ENCODE measurements at places on chromosomes 3 and 15.

DNA sequence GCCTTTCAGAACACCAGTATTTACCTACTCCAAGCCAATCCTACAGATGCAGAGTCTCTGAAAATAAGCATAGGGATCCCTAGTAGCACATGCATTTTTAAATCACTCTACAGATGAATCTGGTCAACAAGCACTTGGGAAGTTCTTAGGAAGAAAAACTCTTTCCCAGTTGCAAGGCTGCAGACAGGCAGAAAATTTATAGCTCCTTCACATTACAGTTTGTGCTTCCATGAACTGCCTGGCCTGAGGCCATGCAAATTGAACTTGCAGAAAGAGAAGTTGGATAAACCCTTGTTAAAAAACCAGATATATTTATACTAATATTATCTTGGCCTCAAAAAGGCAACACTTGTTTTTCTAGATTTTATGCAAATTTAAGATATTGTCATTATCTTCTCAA lies 256.9 kb downstream of the EPHA3 start:
- DNase-seq: no peak

DNA sequence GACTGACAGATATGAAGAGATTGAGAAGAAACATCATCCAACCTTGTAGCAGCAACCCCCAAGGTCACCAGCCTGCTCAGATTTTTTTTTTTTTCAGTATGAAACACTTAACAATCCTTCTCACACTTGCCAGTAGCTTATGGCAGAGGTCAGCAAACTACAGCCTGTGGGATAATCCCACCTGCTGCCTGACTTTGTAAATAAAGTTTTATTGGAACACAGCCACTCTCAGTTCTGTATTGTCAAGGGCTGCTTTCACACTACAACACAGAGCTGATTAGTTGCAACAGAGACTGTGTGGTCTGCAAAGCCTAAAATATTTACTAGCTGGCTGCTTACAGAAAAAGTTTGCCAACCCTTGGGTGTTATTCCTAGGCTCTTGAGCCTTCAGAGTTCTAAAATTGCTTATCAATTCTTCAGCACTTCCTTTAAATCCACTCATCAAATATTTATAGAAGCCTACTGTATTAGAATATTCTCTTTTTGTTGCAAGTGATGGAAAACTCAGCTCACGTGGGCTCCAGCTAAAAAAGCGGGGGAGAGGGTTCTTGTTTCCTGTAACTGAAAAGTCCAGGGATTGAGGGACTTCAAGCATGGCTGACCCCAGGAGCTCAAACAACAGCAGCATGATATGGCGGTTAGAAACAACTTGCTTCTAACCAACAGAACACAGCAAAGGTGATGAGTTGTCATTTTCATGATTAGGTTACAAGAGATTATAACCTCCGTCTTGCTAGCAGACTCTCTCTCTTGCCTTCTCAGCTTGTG lies 246.1 kb downstream of the SHQ1 start:
- no peak for DNase-seq

GRCh38 chr3:16378920-16379319 lies 113.9 kb downstream of the OXNAD1 start:
- peak; percentile 74 for DNase-seq

DNA sequence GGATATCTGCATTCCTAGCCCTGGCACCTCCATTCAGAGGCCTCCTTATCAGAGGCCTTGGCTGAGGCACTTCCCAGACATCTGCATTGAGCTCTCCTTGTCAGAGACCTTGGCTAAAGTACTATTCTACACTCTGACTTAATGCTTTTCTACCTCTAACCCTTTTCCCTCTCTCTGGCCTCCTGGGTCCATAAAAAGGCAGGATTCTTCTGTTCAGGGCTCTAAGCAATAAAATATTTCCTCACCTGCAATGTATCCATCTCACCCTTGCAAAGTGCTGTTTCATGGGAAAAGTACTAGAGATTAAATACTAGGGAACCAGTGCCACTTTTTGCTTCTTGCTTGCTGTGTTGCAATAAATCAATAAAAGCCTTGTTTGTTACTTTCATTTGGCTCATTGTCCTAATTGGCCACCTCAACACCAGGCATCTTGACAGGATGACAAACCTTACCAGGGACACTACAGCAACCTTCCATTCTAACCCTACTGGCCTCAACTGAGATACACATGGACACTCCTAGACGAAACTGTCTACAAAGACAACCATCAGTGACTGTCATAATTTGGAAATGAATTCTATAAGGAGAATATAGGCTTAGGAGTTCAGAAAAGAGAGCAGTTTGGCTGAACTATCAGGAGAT lies 106.5 kb upstream of the SETMAR start:
- DNase-seq: no peak

DNA sequence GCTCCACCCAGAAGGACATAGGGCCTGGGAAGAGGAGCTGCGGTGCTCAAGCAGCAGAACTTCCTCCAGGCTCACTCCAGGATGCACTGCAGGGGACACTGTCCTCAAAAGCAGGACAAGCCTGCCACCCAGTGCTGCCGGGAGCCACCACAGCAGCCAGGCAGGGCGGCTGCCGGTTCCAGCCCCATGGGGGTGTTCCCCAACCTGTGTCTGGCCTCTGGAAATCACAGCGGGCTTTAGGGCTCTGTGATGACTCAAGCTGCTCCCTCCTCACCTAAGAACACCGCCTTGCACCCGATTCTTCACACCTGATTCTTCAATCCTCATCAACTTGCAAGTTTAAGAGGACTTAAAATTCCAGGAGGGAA lies 71.9 kb upstream of the SLC6A11 start:
- peak; percentile 20 for DNase-seq

DNA sequence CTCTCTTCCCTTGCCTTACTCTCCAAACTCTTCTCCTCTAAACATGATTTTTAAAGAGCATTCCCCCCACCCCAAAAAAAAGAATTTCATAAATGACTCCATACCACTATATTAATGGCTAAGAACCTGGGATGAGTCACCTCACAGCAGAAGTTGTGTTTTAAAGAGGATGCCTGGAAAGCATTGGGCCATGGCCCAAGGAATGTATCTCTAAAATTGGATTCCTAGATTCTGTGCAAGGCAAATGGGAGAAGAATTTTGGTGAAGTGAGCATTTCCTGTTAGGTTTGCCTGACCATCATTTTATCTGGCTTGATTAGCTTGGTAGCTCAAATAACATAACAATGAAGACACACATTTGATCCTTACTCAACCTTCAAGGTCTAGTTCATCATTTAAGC lies 251.4 kb downstream of the NR1D2 start:
- DNase-seq: no peak

DNA sequence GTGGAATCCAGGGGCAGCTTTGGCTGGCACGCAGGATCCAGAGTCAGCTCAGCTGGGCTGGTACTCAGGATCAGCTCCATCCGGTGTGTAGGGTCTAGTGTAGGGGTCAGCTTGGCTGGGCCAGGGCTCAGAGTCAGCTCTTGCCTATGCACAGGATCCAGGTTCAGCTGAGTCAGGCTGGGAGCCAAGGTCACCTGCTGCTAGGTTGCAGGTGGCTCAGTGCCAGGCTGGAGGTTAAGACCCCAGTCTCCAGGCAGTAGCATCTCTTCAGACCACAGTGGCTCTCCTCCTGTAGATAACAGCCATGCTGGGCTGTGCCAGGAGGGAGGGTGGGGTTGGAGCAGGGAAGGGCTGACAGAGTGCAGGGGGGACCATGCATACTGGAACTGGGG lies 1.8 kb downstream of the HYAL3 start:
- no peak for DNase-seq

DNA sequence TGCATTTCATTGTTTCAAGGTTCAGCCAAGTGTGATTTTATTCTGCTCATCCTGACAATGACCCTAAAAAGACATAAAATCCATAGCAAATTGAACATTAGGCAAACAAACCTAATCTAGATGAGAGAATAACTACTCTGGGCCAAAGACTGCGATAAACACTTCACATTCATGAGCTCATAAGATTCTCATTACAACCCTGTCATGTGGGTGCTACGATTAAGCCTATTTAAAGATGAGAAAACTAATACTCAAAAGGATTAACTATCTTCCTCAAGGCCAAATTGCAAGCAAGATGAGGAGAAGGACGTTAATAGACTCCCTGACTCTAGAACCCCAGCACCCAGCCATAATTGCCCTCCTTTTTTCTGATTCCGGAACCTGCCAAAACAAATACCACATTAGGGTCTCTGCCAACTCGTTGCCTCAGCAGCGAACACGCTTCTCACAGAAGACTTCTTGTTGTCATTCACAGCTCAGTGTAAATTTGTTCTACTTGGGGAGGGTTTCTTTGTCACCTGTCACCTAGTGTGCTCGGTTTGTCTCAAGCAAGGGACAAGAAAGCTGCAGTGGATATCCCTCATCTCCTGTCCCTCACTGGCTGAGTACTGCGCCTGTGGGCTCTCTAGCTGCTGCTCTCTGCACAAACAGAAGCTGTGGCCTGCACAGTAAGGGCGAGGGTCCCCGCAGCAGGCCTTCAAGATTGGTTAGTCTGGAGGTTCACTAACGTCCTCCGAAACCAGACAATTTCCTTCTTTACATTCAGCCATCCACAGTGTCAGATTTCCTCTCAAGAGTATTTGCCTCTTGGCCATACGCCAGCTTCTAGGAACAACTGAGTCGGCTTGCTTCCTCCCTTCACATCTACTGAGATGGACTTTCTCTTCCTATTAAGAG lies 200.0 kb upstream of the UBE2E2 start:
- DNase-seq: no peak

GRCh38 chr15:100252779-100253417 lies 88.9 kb downstream of the ADAMTS17 start:
- no peak for DNase-seq

DNA sequence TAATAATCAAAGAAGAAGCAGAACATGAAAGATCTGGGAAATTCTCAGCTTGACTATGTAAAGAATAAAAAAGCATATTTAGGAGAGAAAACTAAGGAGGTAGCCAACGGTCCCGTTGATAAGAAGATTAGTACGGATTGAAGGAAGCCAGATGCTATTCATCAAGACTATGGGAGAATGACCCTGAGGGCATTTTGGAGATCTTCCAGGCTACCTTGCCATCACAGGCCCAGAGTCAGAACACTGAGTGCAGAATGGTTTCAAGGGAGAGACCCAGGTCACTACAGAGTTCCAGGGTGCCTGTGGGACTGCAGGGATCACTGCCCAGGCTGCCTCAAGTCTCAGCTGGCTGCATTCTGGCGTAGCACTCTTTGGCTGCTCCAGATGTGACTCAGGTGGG lies 752.9 kb upstream of the ARPP21 start:
- DNase-seq: no peak

DNA sequence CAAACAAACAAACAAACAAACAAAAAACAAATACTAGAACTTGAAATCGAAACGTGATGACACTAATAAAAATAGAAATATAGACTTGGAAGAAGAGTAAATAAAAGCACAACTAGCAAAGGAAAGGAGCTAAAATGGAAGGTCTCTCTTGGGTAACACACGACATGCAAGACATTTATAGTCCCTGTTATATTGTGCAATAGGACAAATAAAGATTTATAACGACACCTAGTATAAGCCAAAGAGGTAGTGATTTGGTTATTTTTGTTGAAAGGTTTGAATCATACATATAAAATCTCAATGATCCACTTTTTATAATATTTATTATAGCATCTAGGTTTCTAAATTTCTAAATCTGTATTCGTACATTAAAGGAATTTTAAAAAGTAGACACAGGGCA lies 349.6 kb downstream of the CHST2 start:
- DNase-seq: no peak

GRCh38 chr3:171901615-171902312 lies 58.6 kb downstream of the TMEM212 start:
- DNase-seq: no peak

DNA sequence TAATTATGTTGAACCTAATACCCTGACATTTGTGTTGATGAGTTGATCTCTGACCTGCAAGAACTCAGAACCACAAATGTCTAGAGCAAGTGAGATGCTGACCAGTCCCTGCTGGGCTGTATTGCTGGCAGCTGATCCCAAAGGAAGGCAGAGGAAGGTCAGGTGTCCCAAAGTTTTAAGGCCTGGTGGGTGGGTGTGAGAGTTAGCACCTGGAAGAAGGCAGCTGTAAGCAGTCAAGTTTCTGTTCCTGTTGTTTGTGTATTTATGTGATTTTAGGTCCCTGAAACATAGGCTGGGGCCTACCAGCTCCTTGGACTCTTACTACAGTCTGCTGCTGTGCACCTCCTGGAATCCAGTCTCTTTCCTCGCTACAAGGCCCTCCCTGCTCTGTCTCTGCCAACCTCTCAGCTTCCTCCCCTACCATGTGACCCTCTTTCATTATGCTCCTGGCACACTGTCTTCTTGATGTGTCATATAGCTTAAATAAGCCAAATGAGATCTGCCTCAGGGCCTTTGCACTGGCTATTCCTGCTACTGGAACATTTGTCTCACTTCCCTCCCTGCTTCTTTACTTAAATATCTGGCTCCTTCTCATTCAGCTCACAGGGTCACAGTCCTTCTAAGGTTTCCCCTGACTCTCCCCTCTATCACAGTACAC lies 31.0 kb upstream of the ATOSA start:
- DNase-seq: no peak

- no peak for DNase-seq
These were observed 2.9 kb downstream of the IFT122 start for GRCh38 chr3:129442947-129443346.

- no peak for DNase-seq
These were observed 19.8 kb downstream of the EPHB3 start for GRCh38 chr3:184581331-184581855.

DNA sequence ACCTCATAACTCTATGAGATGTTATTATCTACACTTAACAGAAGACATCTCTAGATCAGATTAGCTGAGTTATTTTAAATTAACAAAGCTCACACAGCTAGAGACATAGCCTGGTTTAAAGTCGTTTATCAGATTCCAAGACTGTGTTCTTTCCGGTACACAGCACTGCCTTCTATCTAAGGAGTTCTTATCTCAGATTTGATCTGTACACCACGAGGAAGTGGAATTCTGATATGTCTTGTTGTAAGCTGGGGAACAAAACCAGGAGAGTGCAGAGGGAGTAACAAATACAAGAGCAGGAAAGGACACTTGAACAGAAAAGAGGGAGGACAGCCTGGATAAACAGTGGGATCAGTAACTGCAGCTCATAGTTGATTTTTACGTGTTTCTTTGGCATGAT lies 61.7 kb upstream of the KCNMB2 start:
- DNase-seq: no peak

GRCh38 chr15:81298611-81299010 lies 25.3 kb downstream of the STARD5 start:
- DNase-seq: no peak

GRCh38 chr3:62022312-62022711 lies 351.0 kb downstream of the FEZF2 start:
- no peak for DNase-seq

- no peak for DNase-seq
These were observed 13.4 kb upstream of the ZNF639 start for GRCh38 chr3:179309225-179310078.

All from activated CD4-positive, alpha-beta T cell treated with anti-CD3 and anti-CD28 coated beads, Interleukin-2, Interleukin-4, amounts not matched to agents 100 ng/mL and 50 ng/mL, durations not matched to agents 16 hours and 8 hours (primary cell).